RPMI7951 (cell line): ENCODE measurements at places on chromosomes 12 and 14.

DNA sequence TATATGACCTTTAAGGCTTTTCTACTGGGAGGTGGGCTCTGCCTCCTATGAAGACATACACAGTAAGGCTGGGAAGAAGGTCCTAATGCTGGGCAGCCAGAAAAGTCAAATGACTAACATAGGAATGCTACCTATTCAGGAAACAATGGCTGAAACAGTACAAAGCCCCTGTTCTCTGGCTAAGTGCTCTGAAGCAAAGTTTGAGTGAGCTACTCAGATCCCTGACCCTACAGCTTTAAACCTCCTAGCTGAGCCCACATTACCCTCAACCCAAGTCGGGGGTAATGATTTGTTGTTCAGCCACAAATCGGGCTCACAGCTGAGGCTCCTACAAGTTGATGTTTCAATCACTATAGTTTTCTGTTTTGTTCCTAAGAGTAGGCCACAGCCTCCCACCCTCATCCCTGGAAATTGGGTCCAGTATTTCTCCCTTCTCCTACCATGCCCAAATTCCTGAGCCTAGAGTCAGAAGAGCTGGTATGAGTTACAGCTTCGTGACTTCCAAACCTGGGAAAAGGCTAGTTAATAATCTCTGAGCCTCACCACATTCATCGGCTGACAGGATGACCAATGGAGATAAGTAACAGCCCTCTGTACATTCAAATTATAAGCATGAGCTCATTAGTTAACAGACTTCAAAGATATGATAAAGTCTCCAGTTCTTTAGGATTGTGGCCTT lies 46.5 kb downstream of the BTBD7 start:
- DNase-seq, result no peak

DNA sequence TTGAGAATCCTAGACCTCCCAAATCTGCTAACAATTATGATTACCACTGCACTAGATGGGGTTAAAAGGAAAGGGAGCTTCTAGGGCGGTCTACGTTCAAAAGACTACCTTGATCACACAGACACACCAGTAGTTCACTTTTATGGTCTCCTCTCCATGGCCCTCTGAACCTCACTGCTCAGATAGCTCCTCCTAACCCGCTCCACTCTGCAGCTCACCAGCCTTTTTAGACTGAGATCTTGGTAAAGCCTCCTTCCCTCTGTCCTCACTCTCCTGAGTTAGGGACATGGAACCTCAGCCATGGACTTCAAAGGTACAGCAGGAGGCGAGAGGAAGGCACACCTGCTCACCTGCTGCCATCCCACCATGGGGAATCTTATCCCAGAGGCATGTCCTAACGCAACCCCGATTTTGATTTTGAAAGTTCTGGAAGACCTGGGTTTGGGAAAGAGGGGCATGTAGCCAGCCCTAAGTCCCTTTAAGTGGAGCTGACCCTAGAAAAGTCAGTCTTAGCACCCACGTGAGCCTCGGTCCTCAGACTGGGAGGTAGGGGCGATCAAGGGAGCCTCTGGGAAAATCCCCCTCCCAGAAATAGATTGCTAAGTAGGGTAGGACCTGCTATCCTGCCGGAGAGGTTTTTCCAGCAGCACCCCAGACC lies 1.3 kb downstream of the ZNF219 start:
- DNase-seq, result no peak

DNA sequence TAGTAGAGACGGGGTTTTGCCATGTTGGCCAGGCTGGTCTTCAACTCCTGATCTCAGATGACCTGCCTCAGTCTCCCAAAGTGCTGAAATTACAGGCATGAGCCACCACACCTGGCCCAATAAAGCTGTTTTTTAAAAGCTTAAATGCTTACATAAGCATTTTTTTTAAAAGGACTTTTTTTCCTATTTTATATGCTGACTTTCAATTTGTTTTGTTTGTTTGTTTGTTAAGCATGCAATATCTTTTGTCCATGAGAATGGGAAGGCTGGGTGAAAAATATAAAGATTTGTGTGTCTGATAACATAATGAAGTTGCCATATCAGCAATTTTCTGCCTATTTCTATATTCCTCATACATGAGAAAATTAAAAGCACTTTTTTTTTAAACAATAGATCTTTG lies 17.0 kb upstream of the SLC2A13 start:
- DNase-seq, result no peak

- DNase-seq, result no peak
Measured at GRCh38 chr14:68050177-68050576, 230.6 kb downstream of the RAD51B start.
